ENCODE measurements at places on chromosomes 7 and 10. TPM values are rescaled to one million over a fixed set of nuclear protein-coding genes. Genes with fewer than 3 reads are reported as not detected.

Gene ARHGAP19
- total RNA-seq = 47.0 TPM

Gene ACTL6B
- total RNA-seq = not detected

Gene PHKG1
- total RNA-seq = 2.2 TPM

Gene C10orf62
- total RNA-seq = not detected

Gene TSPAN33
- 0.86 TPM for total RNA-seq

Gene CALD1
- 0.63 TPM for total RNA-seq

Gene KDM7A
- 24.3 TPM for total RNA-seq

Gene TAS2R4
- 0.73 TPM for total RNA-seq

Gene SPDYE16
- total RNA-seq = 0.18 TPM

Gene LRIT1
- total RNA-seq = not detected

Gene LIPJ
- not detected for total RNA-seq

Gene HOXA3
- not detected for total RNA-seq

Gene SUMF2
- total RNA-seq = 119 TPM

Gene PPRC1
- total RNA-seq = 32.5 TPM

Gene RNF148
- not detected for total RNA-seq

DNA sequence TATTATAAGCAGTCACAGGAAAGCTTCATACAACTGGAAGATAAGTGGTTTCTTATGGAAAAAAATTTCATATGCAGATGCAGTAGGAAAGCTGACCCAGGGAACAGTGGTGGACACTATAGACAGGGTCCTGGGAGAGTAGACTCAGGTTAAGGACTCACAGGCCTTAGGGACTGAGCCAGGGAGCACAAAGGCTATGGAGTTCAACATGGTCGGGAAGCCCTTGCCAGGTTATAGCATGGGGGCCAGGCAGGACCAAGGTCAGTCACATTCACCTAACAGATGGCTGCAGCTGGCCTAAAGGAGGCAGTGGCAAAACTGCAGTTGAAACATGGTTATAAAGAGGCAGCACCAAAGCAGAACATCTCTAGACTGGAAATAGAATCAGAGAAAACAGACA is 54.9 kb upstream of the UNC5B start:
- peaks cover 2% of the 10 kb centered on the region for H3K4me1 ChIP-seq
- no peaks in the 10 kb centered on the region for H3K36me3 ChIP-seq
- DNase-seq = no peak
- no peak overlapping the region for H3K27ac ChIP-seq
- H3K4me3 ChIP-seq = no peak overlapping the region

DNA sequence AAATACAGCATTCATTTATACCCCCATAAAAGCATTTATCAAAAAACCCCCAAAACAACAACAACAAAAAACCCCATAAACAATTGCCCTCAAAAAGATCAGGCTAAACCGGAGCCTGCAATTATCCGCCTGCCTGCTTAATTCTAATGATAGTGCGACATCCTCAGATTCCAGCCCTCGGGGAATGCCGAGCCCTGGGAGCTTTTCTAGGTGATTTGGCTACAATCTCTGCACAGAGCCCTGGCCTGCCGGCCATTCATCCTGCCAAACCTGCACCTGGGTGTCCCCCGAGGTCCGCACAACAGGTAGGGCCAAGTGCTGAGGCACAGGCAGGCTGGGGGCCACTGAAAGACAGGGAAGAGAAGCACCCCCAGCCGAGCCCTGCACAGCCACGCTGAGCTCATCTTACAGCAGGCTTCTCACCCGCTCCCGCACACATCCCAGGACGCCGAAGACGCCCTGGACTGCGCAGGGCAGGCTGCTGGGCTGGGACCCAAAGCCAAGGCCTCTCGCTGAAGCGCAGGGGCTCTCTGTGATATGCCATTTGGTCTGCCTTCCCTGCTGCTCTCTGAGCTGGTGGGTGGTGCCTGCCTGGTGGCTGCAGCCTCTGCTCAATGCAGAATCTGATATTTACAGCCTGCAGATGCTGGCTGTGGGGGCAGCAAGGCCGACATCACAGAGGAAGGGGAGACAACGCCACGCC is 57.5 kb downstream of the CAMK2B start:
- DNase-seq = no peak
- no peak overlapping the region for H3K27ac ChIP-seq
- no peaks in the 10 kb centered on the region for H3K4me1 ChIP-seq
- H3K36me3 ChIP-seq = no peaks in the 10 kb centered on the region
- H3K4me3 ChIP-seq = no peak overlapping the region
- H3K27me3 ChIP-seq = no peaks in the 10 kb centered on the region

DNA sequence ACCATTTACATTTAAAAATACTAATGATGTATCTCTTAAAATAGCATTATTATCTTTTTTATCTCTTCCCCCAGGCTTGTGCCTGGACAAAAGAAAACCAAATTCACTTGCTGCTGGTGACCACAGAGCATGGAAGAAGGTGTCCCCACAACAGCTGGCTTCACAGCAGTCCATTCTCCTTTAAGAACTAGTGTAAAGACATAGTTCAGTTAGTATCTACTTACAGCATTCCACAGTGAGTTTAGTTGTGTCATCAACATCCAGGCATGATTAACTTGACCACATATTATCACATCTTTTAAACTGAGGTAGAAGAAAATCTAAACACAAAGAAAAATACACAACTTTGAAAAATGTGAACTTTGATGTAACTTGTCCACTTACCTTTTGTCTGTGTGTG is 55.0 kb downstream of the LRRC17 start:
- peaks cover 2% of the 10 kb centered on the region for H3K27me3 ChIP-seq
- no peak overlapping the region for H3K4me3 ChIP-seq
- no peaks in the 10 kb centered on the region for H3K4me1 ChIP-seq
- no peak overlapping the region for H3K27ac ChIP-seq
- no peaks in the 10 kb centered on the region for H3K36me3 ChIP-seq

DNA sequence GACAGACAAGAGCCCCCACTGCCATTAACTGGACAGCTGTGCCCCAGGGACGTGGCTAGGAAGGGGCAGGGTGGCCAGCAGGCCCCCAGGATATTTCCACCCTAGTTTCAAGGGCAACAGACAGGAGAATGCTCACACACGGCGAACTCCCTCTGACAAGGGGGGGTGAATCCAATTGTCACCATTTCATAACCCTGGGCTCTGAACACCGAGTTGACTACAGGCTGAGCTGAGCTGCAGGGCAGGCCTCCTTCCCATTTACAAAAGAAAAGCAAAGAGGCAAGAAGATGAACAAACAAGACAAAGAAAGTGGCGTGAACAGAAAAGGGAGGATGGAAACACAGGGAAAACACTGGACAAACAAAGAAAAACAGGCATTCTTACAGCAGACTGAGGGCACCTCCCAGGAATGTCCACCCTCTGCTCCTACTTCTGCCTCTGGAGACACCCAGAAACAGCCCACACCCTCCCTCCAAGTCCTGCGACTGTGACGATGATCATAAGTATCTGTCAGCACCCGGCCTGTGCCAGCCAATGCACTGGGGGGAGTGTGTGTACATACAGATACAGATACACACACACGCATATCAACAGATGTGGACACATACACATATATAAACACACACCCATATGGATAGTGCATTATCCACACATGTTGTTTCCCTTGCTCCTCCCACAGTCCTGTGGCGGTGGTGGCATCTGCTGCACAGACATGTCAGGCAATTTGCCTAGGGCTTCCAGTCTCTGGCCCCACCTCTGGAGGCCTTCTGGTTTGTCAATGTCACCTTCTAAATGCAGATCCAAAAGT is 66.2 kb downstream of the FAM53B start:
- H3K27ac ChIP-seq = peak overlapping the region; percentile 91
- no peak overlapping the region for H3K4me3 ChIP-seq
- peaks cover 74% of the 10 kb centered on the region for H3K36me3 ChIP-seq
- DNase-seq = no peak

GRCh38 chr7:117828825-117829224 is 44.4 kb downstream of the CTTNBP2 start:
- no peak overlapping the region for H3K4me3 ChIP-seq
- DNase-seq = no peak
- no peaks in the 10 kb centered on the region for H3K36me3 ChIP-seq
- H3K27me3 ChIP-seq = no peaks in the 10 kb centered on the region
- H3K27ac ChIP-seq = no peak overlapping the region

- no peaks in the 10 kb centered on the region for H3K27me3 ChIP-seq
Measured at GRCh38 chr7:153017223-153017622, 257.7 kb downstream of the ACTR3B start.

GRCh38 chr7:151173386-151174245 is 6.1 kb upstream of the GBX1 start:
- no peak overlapping the region for H3K4me3 ChIP-seq
- no peak for DNase-seq
- H3K27ac ChIP-seq = no peak overlapping the region
- no peaks in the 10 kb centered on the region for H3K36me3 ChIP-seq
- H3K27me3 ChIP-seq = peaks cover 48% of the 10 kb centered on the region

GRCh38 chr7:83413424-83413823 is 235.5 kb downstream of the SEMA3E start:
- no peaks in the 10 kb centered on the region for H3K36me3 ChIP-seq
- H3K4me3 ChIP-seq = no peak overlapping the region
- H3K27me3 ChIP-seq = no peaks in the 10 kb centered on the region
- H3K4me1 ChIP-seq = no peaks in the 10 kb centered on the region

DNA sequence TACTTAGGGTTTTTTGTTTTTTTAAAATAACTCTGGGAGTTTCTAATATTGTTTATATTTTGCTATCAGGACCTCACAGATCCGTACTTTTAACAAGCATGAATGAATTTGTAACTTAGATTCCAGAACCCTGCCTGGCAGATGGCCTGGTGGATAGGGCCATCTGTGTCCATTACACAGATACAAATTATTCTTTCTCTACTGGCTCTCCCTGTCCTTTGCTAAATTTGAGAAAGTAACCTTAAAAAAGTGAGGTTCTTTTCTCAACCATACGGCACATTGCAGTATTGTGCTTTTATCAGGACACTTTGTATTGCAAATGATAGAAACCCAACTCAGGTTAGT is 26.6 kb downstream of the LCOR start:
- DNase-seq = no peak
- no peaks in the 10 kb centered on the region for H3K27me3 ChIP-seq
- no peak overlapping the region for H3K4me3 ChIP-seq
- H3K36me3 ChIP-seq = peaks cover 27% of the 10 kb centered on the region
- H3K27ac ChIP-seq = no peak overlapping the region

- H3K4me3 ChIP-seq = no peak overlapping the region
- H3K4me1 ChIP-seq = peaks cover 7% of the 10 kb centered on the region
- H3K36me3 ChIP-seq = no peaks in the 10 kb centered on the region
- no peak overlapping the region for H3K27ac ChIP-seq
- no peak for DNase-seq
Measured at GRCh38 chr7:88046839-88047573, 113.0 kb downstream of the ADAM22 start.

DNA sequence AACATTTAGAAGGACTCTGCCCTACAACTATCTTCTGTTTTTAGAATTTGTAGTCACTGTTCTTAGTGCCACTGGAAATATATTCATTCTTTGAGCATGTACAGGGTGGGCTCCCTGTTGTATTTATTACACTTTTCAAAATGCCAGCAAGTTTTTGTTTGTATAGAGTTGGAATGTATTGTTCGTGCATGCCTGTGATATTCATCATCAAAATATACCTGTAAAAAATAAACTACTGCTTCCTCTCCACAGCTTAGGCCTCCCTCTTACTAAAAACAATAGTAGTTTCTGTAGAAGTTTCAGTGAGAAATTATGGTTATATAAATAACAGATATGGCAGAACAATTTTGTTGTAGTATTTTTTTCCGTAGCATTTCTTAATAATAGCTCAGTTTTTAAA is 61.6 kb downstream of the NHLRC2 start:
- DNase-seq = no peak
- H3K27ac ChIP-seq = no peak overlapping the region
- no peaks in the 10 kb centered on the region for H3K27me3 ChIP-seq
- no peak overlapping the region for H3K4me3 ChIP-seq
- peaks cover 5% of the 10 kb centered on the region for H3K4me1 ChIP-seq

DNA sequence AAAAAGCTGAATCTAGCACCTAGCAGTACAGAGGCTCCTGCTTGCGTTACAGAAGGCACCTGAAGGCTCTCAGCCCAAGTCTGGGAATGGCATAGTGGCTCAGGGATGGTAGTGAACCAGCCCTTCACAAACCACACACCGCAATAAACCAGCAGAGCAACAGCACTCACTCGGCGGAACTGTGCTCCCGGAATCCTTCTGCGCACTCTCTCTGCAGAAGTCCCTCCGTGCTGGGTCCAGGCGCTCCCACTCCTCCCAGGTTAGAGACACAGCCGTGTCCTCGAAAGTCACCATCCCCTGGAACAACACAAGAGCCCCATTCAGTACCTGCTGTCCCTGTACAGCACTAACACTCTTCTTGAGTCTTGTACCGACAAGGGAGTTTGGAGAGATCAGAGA is 1.5 kb downstream of the ZNF394 start:
- peaks cover 26% of the 10 kb centered on the region for H3K4me1 ChIP-seq
- H3K36me3 ChIP-seq = peaks cover 64% of the 10 kb centered on the region
- no peaks in the 10 kb centered on the region for H3K27me3 ChIP-seq
- H3K4me3 ChIP-seq = peak overlapping the region; percentile 92

- H3K36me3 ChIP-seq = no peaks in the 10 kb centered on the region
- DNase-seq = no peak
- no peak overlapping the region for H3K4me3 ChIP-seq
- H3K27ac ChIP-seq = no peak overlapping the region
- H3K27me3 ChIP-seq = no peaks in the 10 kb centered on the region
Measured at GRCh38 chr10:3906511-3907111, 121.6 kb upstream of the KLF6 start.

DNA sequence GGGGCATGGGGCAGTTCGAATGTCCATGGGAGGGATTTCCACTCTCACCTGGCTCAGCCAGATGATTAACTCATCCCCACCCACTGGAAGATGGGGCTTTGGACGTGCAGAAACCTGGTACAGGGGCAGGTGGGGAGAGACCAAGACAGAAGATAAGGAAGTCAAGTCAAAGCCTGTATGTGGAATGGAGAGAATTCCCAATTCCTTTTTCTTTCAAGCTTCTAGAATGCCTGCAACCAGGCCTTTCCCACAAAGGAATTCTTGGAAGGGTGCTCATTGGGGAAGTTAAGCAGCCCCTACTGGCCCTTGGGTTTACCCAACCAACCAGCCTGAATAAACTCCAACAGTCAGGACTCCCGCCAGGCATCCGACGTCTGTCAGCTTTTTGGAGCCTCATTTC is 39.1 kb downstream of the CCM2 start:
- H3K4me3 ChIP-seq = no peak overlapping the region
- peaks cover 81% of the 10 kb centered on the region for H3K36me3 ChIP-seq
- DNase-seq = no peak
- H3K27ac ChIP-seq = no peak overlapping the region
- H3K4me1 ChIP-seq = peaks cover 54% of the 10 kb centered on the region
- H3K27me3 ChIP-seq = no peaks in the 10 kb centered on the region

DNA sequence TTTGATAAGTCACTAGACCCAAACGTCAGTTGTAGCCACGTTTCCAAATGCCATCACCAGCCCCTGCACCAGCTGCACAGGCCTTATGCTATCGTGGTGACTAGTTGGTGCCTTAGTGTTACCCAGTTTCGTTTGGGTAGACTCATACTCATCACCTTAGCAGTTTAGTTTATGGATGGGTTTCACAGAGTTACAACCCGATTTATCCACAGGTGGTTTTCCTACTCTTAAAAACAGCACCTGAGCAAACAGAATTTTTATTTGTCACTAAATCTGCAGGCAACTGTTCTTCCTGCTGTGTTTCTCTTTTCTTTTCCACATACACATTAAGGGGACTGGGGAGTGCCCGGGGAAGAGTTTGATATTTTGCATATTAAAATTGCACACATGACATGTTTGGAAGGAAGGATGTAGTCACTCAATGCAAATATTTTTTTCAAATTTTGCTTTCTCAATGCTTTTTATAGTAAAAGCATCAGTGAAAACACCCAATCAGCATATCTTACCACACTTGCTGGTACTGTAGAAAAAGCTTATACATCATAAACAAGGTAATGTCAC is 41.6 kb downstream of the PDSS1 start:
- peak overlapping the region; percentile 38 for H3K4me3 ChIP-seq
- peaks cover 80% of the 10 kb centered on the region for H3K36me3 ChIP-seq
- H3K27me3 ChIP-seq = no peaks in the 10 kb centered on the region
- H3K4me1 ChIP-seq = peaks cover 80% of the 10 kb centered on the region
- DNase-seq = peak; percentile 47
- H3K27ac ChIP-seq = peak overlapping the region; percentile 90
